ENCODE measurements at places on chromosomes 11 and 22. TPM values are rescaled to one million over a fixed set of nuclear protein-coding genes. Genes with fewer than 3 reads are reported as not detected.

HBG1 gene
- not detected for total RNA-seq

DNA sequence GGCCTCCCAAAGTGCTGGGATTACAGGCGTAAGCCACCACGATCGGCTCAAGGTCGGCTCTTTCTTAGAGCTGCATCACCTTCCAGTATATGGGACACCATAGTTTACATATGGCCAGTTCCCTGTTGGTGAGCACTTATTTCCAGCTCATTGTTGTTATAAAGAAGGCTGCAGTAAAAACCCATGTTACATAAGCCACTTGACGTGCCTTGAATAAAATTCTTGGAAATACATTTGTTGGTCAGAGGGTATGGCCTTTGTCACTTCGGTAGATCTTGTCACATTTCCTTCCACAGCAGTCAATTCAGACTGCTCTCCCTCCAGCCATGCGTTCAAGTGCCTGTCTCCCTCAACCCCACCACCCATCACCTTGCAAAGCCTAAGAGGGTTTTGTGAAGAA lies 92.9 kb downstream of the PRR5L start:
- no peaks in the 10 kb centered on the region for H3K4me1 ChIP-seq
- H3K4me3 ChIP-seq = no peak overlapping the region
- no peaks in the 10 kb centered on the region for H3K27me3 ChIP-seq
- H3K36me3 ChIP-seq = no peaks in the 10 kb centered on the region

DNA sequence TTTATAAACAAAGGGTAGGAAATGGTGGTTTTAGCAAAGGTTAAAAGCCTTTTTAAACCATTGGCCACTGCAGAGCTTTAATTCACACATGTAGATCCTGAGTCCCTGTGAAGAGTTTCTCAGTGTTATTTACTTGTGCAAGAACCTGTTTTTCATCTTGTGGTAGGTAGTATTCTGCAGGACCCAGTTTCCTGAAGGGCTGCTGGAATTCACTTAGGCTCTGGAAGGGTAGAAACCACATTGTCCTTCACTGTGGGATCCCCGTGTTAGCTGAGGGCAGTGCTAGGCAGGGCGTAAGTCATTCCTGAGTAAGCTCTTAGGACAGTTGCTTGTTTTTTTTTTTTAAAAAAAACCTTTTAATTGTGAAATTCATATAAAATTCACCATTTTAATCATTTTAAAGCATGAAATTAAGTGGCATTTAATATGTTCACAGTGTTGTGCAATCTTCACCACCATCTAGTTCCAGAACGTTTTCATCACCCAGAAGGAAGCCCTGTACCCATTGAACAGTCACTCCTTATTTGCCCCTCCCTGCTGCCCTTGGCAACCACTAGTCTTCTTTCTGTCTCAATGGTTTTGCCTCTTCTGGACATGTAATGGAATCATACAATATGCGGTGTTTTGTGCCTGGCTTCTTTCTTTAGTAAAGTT lies 77.7 kb downstream of the C22orf31 start:
- no peak for DNase-seq
- H3K27me3 ChIP-seq = no peaks in the 10 kb centered on the region
- no peak overlapping the region for H3K4me3 ChIP-seq

DNA sequence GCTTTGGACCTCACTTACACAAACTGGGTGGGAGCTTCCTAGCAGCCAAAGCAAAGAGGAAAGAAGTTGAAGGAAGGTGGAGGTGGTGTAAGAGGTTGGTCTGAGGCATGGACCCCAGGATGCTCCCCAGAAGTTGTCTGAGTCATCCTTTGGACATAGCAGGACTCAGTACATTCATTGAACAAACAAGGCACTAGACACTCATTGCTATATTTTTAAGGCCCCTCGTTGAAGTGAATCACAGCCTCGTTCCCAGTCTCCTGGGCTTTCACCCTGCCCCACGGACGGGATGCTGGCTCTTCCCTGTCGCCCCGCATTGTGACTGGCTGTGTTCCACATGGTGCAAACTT lies 95.9 kb upstream of the FGF3 start:
- no peak overlapping the region for H3K4me3 ChIP-seq
- DNase-seq = no peak
- H3K36me3 ChIP-seq = no peaks in the 10 kb centered on the region
- peak overlapping the region; percentile 53 for H3K27ac ChIP-seq
- H3K4me1 ChIP-seq = peaks cover 53% of the 10 kb centered on the region
- H3K27me3 ChIP-seq = peaks cover 7% of the 10 kb centered on the region

Data from body of pancreas (tissue), 4 donors.